Omental fat pad (tissue), 4 donors: ENCODE measurements at places on chromosomes 6 and 20.

DNA sequence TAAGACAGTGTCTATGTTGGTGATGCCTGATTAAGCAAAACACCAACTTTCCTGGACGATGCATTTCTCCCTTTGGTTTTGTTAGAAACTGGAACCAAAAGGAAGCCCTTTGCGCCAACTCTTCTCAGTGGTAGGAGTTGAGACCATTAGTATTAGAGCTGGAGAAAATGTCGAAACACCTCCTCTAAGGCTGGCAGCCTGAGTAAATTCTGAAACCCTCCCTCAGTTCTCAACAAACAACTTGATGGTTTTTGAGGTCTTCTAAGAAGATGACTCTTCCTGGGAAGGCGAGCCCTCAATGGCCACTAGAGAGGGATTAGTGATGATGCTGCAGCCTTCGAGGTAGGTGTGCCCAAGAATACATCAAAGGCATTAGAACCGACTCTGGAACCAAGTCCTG, 78.4 kb upstream of the CCN6 start:
- DNase-seq: no peak

- DNase-seq: no peak
These were observed 545.2 kb upstream of the MAN1A1 start for GRCh38 chr6:119894811-119895210.

DNA sequence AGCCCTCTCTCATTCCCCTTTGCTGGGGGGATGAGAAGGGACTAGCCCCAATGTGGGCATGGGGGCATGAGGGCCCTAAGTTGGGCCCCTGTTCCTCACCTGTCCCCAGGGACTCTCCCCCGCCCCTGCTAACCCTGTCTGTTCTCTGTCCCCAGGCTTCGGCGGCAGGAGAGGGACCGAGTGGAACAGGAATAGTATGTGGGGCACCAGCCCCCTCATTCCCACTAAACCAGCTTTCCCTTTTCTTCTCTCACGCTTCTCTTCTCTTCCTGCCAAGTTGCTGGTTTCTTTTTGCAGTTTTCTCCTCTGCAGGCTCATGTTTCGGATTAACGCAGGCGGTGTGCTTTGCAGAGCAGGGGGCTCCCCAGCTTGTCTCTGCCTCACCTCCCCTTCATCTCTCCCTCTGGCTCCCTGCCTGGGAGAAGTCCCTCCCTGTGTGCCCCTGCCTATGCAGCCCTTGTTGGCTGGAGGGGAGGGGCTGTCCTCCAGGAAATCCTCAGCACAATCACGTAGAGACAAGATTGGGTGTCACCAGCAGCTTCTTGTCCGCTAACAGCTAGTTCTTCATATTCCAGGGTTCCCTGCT, 7.9 kb downstream of the TMEM63B start:
- DNase-seq: no peak

- DNase-seq: no peak
These were observed 157.5 kb downstream of the TRMT11 start for GRCh38 chr6:126143761-126144251.

DNA sequence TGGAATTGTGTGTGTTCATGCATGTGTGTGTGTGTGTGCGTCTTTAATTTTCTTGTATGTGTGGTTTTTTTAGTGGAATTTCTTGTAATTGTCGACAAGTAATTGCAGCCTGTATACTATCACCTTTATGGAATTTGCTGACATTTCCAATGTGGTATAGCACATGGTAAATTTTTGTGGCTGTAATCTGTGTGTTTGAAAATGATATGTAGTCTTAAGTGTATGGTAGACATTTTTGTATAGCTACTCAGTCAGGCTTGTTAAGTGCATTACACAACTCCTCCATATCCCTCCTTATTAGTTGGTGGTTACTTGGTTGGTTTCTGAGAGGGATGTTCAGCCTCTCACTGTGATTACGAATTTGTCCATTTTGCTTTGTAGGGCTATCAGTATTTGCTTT, 384.5 kb upstream of the HSF2 start:
- no peak for DNase-seq

DNA sequence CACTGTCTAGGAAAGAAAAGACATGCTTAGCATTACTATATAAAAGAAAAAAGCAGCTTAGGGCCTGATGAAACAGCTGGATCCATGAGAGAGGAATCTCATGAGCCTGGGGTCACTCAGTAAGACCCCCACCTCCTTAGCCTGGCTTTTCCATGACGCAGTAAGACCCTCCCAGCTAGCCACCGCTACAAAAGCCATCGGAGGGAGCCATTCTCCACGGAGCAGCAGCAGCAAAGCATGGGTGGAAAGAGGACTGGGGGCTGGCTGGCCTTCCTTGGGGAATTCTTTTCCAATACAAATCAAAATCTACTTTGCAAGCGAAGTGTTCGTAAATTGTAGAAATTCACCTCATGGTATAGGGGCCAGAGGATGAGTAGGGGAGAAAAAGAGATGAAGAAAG, 91.8 kb downstream of the SOD2 start:
- DNase-seq: no peak

GRCh38 chr6:40192516-40192915, 258.3 kb upstream of the MOCS1 start:
- DNase-seq: no peak

- no peak for DNase-seq
These were observed 119.0 kb upstream of the RNF24 start for GRCh38 chr20:4134355-4134834.

- DNase-seq: no peak
These were observed 227.5 kb downstream of the ATXN1 start for GRCh38 chr6:16533721-16534136.

DNA sequence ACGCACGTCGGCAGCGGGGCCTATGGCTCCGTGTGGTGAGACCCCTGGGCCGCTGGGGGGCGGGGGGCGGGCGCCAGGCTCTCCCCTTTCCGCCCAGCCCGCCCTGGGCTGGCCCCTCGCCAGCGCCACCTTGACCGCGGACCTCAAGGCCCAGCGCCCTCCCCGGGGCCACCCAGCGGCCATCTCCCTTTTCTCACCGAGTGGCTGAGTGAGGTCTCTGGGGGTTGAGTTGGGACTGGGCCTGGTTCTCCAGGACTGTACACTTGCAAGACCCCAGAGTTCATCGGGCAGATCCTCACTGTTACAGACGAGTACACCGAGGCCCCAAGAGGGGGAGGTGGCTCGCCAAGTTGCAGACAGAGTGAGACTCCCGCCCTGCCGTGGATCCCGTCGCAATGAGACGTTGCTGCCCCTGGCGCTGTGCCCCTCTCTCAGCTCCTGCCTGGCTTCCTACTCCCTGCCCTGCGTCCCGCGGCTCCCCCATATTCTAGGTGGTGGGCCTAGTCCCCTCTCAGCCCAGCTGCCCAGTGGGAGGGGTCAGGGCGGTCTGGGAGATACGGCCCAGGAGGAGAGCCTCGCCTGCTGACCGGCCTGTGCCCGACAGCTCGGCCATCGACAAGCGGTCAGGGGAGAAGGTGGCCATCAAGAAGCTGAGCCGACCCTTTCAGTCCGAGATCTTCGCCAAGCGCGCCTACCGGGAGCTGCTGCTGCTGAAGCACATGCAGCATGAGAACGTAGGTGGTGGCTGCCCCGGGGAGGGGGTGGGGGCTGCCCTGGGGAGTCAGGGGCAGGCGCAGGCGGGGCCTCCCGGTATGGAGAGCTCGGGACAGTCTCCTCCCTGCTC, 576 bp downstream of the MAPK13 start:
- no peak for DNase-seq

DNA sequence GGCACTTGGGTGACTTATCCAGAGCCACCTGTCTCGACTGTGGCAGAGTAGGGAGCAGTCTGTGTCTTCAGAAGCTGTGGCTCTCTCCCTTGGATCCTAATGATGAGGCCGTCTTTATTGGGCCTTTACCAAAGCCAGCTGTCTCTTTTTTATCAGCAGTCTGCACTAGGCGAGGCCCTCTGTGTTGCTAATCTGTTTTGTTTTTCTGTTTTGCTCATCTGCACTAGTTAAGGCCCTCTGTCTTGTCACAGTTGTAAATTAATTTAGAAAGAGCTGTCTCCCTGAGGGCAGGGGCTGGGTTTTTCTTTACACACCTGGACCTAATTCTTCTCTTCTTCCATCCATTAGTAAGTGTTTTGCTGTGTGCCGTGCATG, 45.0 kb downstream of the CDS2 start:
- no peak for DNase-seq

DNA sequence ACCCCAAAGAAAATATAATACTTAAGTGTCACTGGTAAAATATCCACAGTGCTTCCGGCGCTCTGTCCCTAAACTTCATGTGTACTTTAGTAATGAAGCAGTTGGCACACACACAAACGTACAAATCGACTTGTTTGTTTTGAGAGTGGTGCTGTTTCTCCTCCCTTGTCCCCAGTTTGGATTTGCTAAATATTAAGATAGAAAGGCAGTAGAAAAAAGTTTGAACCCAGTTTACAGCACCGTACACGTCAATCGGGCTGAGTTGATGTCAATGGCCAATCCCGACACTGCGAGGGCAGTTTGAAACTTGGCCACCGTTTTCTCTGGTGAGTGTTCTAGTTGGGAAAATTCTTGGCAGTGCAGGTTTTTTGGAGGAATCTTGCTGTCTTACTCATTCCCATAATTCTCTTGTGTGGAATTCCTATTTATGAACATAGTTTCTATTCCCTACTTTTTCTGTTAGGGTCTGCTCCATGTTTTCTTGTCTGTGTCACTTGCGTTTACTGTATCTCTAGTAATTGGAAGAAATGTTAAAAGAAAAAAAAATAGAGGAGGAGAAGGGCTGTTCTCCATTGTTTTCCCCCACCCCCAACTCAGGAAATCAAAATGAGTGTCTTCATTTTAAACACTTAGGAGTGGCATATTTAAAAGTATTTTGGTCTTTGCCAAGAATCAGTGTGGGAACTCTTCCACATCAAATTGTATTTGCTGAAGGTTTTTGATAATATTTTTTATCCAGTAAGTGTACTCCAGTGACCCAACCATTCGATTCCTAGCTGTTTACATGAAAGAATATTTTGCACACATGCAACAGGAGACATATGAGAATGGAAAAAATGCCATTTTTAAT, 72.3 kb downstream of the OR2B2 start:
- DNase-seq: no peak

DNA sequence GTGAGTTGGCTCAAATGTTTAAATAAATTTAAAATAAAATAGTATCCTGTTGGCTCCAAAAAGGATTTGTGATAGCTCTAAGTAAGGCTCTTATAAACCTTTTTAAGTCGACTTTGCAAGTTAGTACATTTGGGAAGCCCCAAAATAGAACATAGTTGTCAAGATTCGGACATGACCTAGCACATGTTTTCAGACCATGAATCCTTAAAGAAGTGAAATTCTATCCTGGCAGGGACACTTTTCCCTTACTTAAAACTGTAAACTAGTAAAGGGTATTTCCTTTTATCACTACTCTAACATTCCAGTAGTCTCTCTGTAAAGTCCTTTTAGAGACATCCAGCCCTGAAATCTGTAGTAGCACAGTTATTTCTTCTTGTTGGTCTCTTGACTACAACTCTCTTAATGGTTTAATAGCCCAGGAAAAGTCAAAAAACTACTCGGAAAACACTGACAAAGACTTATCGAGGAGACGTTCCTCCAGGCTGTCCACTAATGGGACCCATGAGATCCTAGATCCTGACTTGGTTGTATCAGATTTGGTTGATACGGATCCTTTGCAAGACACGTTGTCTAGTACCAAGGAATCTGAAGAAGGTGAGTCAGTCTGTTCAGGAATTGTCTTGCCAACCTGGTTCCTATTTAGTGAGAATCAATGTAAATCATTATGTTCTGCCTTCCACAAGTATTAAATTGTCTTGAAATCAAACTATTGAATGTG, 83.6 kb downstream of the SCAND1 start:
- no peak for DNase-seq

GRCh38 chr6:9699888-9700287, 715.0 kb downstream of the TFAP2A start:
- DNase-seq: no peak

- DNase-seq: no peak
These were observed 20.0 kb downstream of the ENTPD6 start for GRCh38 chr20:25215521-25215920.

DNA sequence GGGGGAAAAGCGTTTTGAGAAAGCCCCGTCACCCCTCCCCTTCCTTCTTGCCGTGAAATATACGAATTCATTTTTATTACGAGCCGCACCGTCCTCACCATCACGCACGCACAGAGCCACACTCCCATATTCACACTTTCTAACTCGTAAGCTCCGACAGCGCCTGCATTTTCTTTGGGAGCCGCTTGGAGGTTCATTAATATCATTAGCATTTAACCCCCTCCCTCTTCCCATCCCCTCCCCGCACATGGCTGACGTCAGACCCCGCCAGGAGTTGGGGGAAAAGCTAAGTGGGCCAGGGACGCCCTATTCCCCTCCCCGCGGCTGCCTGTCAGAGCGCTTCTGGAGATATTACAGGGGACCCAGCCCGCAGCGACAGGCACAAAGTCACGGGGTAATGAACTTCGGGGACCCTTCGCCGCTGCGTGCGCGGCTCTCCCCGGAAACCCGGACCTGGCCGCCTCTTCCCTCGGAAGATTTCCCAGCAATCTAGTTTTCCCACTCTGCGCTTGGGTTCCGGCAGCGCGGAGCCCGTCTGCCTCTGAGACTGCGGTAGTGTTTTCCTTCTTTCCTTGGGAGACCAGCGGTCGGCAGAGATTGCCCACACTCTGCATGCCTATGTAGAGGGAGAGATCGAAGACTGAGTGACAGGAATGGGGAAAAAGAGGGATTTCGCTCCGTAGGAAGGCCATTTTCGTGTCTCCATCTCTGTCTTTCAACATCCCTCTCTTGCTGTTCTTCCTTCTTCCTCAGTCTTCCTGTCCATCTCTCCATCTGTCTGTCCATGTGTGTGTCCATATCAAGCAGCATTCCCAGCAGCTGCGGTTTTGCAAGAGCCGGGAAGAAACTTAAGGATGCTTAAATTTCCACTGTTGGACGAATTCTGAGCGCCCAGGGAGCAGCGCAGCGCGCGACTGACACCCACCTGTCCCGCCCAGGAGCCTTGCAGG, at the start of gene NR2E1:
NR2E1 (plus strand) TSS at position 309 of the 950 bp plus-strand sequence. CDS start 744 bp downstream, outside the sequence.
- DNase-seq: no peak

- DNase-seq: no peak
These were observed 219.0 kb downstream of the BMP7 start for GRCh38 chr20:57047281-57048026.

GRCh38 chr6:43076464-43077332, 584 bp downstream of the PTK7 start:
- DNase-seq: no peak

DNA sequence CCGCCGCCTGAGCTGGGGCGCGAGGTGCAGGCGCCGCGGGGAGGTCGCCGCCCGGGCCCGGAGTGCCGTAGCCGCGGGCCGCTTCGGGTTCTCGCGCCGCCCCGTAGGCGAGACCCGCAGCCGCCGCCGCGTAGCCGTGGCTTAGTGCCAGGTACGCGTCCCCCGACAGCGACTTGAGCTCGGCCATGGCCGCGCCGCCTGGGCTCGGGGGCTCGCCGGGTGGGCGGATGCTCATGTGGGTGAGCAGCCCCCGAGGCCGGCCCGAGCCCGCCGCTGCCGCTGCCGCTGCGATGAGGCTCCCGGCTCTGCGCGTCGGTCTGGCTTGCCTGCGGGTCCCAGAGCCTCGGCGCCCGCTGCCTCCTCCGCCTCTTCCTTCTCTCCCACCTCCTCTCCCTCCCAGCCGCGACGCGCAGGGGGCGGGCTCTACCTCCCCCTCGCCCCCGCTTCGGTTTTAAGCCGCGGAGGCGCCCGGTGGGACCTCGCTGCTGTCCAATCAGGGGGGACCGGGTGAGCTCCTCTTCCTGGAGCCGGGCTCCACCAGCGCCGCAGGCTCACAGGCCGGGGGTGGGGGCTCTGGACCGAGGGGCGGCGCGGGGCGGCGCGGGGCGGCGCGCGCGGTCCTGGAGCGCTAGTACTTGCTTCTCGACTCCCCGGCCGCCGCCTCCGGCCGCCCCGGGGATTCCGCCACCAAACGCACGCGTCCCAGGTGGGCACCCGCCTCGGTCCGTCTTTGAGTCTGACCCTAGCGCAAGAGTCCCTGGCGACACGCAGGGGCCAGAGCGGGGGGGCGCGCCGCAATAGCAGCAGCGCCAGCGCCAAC, at the start of gene BHLHE23:
BHLHE23 (minus strand) TSS at position 425 of the 820 bp plus-strand sequence; CDS start at position 235, 190 bp downstream.
- no peak for DNase-seq

- DNase-seq: no peak
These were observed 10.7 kb downstream of the CASS4 start for GRCh38 chr20:56422824-56423189.
